ENCODE measurements at places on chromosomes 1 and 21. TPM values are rescaled to one million over a fixed set of nuclear protein-coding genes. Genes with fewer than 3 reads are reported as not detected.

The ADAM15 gene
- 90.0 TPM for total RNA-seq

The FMO3 gene
- 0.10 TPM for total RNA-seq

GRCh38 chr1:199657449-199657848 lies 370.1 kb upstream of the NR5A2 start:
- DNase-seq: peak; percentile 38

GRCh38 chr1:171256940-171257606 lies 8.8 kb downstream of the FMO1 start:
- no peak for DNase-seq

- peak; percentile 39 for DNase-seq
Observed at GRCh38 chr1:155026154-155026553, 7.4 kb downstream of the DCST2 start.

DNA sequence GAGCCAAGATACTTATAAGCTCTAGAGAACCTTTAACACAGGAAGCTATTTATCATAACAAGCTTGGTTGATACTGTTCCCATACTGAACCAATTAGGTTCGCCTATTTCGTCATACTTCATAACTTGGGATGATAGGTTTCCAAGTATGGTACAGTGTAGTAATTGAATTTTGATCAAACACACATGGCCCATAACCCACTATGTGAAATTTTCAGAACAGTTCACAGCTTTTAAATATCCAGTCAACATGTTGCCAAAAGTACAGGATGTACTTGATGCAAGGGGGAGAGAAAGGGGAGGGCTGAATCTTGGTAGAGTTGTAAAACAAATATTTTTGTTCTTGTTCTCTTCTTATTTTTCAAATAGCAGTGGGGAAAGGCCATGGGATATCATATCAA lies 86.6 kb downstream of the TM2D1 start:
- no peak for DNase-seq

The LMX1A gene
- not detected for total RNA-seq

- no peak for DNase-seq
Observed at GRCh38 chr1:61961009-61961408, 218.7 kb downstream of the PATJ start.

GRCh38 chr1:162187687-162188276 lies 118.3 kb downstream of the NOS1AP start:
- peak; percentile 49 for DNase-seq

DNA sequence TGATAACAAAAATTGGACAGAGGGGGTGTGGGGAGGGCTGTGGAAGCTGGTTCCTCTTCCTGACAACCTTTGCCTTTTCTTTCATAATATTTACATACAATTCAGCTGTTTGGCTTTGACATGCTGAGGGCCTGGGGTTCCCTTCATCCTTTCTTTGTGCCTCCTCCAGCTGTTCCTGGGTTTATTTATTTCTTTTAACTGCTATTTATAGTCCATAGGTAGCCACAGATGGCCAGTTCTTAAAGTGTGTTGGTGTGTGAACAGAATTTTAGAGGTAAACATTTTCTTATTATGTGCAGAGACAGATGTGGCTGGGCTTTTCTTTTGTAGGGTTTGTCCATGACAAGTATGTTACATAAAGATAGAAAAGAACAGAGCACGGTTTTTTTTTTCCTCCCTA lies 34.1 kb upstream of the CNIH3 start:
- DNase-seq: no peak

DNA sequence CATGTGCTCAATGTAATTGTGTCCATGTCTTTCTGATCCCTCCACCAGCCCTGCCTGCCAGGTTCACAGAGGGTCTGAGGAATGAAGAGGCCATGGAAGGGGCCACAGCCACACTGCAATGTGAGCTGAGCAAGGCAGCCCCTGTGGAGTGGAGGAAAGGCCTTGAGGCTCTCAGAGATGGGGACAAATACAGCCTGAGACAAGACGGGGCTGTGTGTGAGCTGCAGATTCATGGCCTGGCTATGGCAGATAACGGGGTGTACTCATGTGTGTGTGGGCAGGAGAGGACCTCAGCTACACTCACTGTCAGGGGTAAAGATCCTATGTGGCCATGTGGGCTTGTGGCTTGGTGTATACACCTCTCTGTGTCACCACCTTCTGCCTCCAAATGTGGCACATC lies 91.4 kb downstream of the OBSCN start:
- no peak for DNase-seq

GRCh38 chr1:231206856-231207255 lies 34.2 kb upstream of the GNPAT start:
- peak; percentile 38 for DNase-seq

DNA sequence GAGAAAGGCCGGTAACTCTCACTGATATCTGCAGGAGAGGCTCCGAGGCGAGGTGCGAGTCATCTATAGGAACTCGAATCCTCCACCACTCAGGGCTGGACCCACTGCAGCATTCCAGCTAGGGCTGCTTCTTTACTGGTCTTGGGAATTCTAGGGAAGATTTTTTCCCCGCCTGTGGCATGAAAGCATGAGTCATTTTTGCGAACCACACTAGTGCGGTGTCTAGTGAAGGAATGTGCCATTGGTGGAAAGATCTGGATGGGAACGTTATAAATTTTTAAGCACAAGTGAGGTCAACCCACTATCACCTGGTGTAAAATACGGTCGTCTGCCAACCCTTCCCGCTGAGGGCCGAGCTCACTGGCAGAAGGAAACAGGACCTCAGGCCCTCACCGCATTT lies 49.7 kb downstream of the SYF2 start:
- peak; percentile 93 for DNase-seq

DNA sequence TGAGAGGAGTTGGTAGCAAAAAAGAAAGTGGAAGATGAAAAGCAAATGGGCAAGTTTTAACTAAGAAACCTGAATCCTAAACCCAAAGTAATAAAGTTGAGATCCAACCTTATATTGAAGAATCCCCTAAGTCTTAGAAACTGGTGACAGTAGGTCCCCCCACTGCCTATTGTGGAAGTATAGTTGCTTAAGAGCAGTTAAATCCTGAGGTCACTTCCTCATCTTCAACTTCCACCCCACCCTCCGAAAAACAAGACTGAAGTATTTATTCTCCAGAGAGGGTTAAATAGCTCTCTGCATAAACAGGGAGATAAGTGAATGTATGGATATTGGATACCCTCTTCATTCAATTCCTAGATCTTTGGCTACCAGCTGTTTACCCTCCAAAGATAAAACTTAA lies 3.3 kb upstream of the DSTYK start:
- no peak for DNase-seq

DNA sequence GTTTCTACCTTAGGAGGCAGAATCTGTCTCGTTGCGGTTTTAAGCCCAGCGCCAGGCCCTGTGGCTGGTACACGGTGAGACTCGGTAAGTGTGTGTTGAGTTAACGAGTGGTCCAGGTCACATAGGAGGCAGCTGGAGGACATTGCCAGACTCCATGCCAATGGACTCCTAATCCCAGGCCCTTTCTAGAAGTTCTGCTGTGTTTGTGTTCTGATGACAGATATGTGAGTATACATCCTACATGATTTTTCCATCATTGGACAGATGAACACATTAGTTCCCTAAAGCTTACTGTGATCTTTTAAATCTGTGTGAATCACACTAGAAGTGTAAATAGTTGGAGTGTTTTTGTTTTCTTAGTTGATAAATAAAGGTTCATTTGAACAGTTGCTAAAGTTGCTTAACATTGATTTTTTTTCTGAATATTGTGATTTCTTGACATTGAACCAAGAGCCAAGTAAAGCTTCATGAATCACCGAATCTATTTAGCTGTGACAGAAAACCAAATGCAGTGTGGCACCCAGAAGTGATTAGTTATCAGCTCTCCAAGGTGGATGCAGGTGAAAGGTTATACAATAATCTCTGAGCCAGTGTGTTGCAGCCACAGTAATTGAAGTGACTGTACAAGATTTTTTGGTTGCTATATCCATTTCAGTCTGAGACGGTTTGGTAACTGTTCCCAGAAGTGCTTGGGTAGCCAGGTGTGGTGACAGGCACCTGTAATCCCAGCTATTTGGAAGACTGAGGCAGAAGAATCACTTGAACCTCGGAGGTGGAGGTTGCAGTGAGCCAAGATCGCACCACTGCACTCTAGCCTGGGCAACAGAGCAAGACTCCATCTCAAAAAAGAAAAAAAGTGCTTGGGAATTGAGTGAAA lies 46.3 kb downstream of the DOP1B start:
- DNase-seq: peak; percentile 49

GRCh38 chr1:107142140-107142542 lies 1.3 kb downstream of the NTNG1 start:
- DNase-seq: peak; percentile 70

The CACNA1S gene
- not detected for total RNA-seq

- no peak for DNase-seq
Observed at GRCh38 chr1:244029124-244029523, 22.0 kb upstream of the ZBTB18 start.

GRCh38 chr1:2252423-2252822 lies 24.3 kb downstream of the SKI start:
- no peak for DNase-seq

- DNase-seq: peak; percentile 39
Observed at GRCh38 chr1:63799820-63800219, 26.0 kb downstream of the ROR1 start.

The ARV1 gene
- 31.4 TPM for total RNA-seq

- DNase-seq: no peak
Observed at GRCh38 chr1:201221201-201221846, 30.7 kb downstream of the IGFN1 start.

- no peak for DNase-seq
Observed at GRCh38 chr1:4019147-4019521, 119.1 kb upstream of the C1orf174 start.

DNA sequence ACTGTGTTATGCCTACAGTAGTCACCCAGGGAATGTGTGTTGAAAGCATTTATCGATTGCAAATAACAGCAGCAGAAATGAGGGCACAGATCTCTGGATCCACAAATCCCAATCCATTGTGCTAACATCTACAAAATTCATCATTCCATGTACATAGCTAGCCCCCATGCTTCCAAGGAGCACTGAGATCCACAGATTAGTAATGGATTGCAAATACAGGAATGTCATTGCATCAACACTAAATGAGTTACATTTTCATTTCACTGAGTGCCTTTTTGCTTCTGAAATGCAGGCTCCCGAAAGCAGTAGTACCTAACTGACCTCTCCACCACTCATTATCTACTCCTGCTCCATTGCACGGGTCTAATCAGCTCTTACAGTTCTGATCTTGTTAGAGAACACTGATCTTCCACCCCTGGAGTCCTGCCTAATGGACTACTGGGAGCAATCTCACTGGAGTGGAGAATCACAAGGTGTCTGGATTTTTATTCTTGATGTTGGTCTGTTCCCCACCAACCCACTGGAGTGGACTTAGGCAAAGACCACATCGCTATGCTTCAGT lies 30.5 kb downstream of the ASTN1 start:
- no peak for DNase-seq

DNA sequence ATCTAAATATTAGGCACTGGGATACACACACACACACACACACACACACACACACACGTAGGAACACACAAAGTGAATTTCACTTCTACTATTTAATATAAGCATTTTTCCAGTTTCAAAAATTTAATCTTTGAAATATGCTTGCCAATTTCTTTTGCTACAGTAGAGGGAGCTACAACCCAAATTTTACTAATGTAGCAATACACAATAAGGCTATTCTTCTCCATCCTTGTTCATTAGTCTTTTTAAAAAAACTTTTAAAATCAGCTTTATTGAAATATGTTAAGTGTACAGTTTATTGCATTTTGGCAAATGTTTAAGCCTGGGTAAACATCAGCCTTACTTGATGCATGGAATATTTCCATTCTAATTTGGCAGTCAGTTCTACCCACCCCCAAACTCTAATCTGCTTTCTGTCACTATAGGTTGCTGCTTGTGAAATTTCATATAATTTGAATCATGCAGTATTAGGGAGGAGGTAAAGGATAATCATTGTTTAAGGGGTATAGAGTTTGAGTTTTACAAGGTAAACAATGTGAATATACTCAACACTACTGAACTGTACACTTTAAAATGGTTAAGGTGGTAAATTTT lies 93.0 kb upstream of the TENT5C start:
- peak; percentile 14 for DNase-seq

The TDRD10 gene
- total RNA-seq: not detected

DNA sequence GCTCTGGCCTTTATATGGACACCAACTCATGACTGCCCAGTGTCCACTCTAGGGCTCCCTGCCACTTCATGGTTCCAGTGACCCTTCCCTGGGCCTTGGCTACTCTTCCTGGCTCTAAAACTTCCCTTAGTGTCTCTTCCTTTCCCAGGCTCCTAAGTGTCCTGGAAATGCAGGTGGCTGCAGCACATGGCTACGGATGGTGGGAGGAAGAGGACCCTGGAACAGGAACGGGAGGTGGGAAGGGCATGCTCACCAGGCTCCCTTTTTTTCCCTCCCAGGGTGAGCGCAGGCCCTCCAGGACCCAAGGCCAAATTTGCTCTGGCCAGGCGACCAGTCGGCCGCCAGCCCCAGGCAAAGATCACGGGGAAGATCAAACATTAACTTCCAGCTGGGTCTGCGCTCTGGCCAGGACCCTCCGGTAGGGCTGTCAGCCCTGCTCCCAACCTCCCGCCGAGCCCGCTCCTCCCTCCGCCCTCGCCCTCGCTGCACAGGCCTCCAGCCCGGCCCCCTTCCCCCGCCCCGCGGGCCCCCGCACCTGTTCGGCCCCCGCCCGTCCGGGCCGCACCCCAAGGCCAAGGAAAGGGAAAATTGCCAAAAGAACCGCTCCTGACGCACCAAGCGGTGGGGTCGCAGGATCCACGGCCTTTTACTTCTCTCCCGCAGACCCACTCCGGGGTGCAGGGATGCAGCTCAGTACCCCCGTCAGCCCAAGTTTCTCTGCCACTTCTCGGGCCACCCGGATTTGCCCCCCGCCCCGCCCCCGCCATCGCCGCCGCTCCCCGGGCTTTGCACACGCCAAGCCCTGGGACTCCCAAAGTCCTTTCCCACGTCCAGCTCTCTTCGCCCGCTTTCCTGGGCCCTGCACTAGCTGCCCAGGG lies 894 bp downstream of the TCEA3 start:
- DNase-seq: no peak

GRCh38 chr1:29865051-29865450 lies 628.7 kb downstream of the PTPRU start:
- no peak for DNase-seq

Measured in M059J (cell line).